ENCODE measurements at places on chromosomes 2 and 18.

GRCh38 chr2:212402316-212402715 lies 136.3 kb downstream of the ERBB4 start:
- no peak for DNase-seq

DNA sequence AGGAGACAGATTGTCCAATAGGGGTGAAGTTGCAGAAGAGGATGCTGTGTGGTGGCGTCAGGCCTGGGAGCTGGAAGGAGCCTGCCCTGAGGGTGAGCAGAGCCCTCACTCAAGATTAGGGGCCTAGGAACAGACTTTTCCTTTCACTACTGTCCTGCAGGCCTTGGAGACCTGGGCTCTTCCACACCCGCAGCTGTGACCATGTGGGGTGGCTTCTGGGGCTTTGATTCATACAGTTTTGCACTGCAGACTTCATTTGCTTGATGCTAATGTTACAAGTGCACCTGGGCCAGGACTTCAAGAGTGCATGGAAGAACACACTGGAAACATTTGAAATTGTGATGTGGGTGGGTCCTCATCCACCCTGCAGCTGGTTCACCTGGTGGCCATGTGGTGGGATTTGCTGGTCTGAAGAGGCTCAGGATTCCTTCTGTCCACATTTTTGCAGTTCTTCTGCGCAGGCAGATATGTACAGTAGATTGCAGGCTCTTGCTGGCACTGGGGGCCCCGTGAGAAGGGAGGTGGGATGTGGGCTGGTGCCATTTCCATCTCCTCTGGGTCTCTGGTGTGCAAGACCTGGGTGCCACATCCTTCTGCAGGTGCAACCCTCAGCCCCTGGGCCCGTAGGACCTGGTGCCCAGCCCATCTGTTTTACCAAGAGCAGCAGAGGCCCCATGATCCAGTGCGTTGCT lies 9.9 kb downstream of the GLI2 start:
- DNase-seq = no peak

- DNase-seq = no peak
Observed at GRCh38 chr2:169661265-169661664, 32.9 kb downstream of the CFAP210 start.

DNA sequence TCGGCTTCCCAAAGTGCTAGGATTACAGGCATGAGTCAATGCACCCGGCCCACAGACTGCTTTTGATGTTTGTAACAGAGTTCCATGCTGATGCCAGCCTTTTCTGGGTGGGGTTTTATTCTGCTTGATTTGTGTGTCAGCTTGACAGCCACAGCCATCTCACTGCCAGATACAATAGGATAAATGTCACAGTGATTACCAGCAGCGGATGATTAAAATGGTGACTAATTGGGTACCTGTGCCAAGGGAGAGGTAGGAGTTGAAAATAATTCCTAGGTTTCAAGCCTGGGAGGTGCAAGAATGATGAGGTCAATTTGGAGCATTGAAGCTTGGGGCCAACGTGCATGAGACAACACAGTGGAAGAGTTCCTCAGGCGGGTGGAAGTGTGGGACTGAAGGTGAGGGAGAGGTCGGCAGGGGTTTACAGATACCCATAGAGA lies 39.4 kb downstream of the SH2D6 start:
- peak; percentile 86 for DNase-seq

- peak; percentile 84 for DNase-seq
Observed at GRCh38 chr2:240232961-240233884, 92.8 kb upstream of the OTOS start.

DNA sequence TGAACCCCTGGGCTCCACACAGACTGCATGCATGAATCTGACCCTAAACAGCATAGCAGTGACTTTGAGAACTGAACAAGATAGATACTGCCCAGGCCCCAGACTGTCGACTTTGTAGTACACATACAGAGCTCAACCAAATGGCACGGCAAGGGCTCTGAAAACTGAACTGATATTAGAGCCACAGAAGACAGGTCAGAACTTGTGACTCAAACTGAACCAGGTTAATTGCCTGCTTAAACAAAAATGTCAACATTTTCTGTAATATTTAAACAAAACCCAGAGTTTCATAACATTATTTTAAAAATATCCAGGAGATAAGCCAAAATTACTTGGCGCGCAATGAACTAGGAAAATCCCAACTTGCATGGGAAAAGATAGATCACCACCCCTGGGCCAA lies 260.3 kb downstream of the TPGS2 start:
- DNase-seq = no peak

DNA sequence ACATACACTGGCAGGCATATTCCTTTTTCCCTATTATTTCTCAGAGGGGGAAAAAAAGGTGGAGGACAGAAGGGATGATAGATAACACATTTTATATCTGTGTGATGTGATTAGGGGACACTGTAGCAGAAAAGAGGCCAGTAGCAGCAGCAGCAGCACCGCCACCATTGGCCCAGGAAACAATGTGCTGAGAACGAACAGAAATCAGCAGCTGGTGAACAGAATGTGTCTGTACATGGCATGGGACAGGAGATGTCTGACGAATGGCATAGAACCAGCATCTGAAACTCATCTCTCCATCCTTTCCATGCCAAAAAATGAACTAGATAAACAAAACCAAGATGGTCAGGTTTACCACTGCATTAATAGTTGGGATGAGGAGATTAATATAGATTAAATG lies 936.1 kb upstream of the ACVR2A start:
- DNase-seq = no peak

- DNase-seq = no peak
Observed at GRCh38 chr18:71028285-71028762, 739.5 kb downstream of the SOCS6 start.
